Stimulated activated CD4-positive, alpha-beta T cell treated with anti-CD3 and anti-CD28 coated beads, TNF-alpha, amount 100 ng/mL, for 24 hours (primary cell): ENCODE measurements at places on chromosomes 1 and 21.

DNA sequence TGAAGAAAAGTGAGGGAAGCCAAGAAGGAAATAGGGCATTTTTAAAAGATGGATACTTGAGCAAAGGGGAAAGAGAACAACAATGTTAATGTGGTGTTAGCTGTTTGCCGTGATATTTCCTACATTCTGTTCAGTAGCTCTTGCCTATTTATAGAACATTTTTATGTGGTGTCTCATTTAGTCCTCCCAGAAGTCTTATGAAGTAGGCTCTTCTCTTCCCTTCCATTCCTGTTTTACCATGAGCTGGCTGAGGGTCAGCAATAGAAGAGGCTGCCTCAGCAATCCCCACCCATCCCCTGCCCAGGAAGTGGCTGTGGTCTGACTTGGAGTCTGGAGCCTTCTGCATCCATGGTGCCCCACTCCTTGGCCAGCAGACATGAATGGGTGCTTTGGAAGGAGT is 60.1 kb downstream of the KIAA0040 start:
- DNase-seq = no peak

GRCh38 chr1:14626869-14627607 is 28.6 kb downstream of the KAZN start:
- no peak for DNase-seq

GRCh38 chr1:232602622-232603021 is 27.3 kb downstream of the SIPA1L2 start:
- DNase-seq = no peak

DNA sequence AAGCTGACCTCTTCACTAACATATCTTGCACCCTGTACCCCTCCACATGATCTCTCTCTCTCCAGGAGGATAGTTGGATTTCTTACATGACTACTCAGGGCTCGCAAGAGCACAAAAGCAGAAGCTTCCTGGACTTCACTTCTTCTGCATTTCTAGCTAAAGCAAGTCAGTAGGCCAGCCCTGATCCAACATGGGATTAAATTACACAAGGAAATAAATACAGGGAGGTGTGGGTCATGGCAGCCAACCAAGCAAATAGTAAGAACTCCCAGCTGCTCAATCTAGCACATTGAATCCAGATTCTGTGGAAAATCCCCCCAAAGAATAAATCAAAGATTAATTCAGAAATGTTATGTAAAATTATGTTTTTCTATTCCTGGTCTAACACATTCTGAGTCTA is 33.3 kb downstream of the KLHDC7A start:
- no peak for DNase-seq

- DNase-seq = peak; percentile 48
Measured at GRCh38 chr1:84998642-84999280, 1.8 kb upstream of the MCOLN2 start.

- peak; percentile 20 for DNase-seq
Measured at GRCh38 chr1:209607102-209607794, 23.7 kb downstream of the CAMK1G start.
